ENCODE measurements at places on chromosomes 11 and 22. TPM values are rescaled to one million over a fixed set of nuclear protein-coding genes. Genes with fewer than 3 reads are reported as not detected.

HBG2 gene
- not detected for total RNA-seq

CFAP300 gene
- 0.14 TPM for total RNA-seq

H19 gene
- not detected for total RNA-seq

ACTN3 gene
- total RNA-seq = not detected

USP2 gene
- 0.13 TPM for total RNA-seq

CARD16 gene
- 23.5 TPM for total RNA-seq

GAL gene
- 5.3 TPM for total RNA-seq

GPR83 gene
- total RNA-seq = not detected

KCNQ1 gene
- total RNA-seq = 0.14 TPM

OR6A2 gene
- total RNA-seq = 0.43 TPM

MMP13 gene
- not detected for total RNA-seq

DGAT2 gene
- 2.1 TPM for total RNA-seq

LRRC4C gene
- total RNA-seq = not detected

C22orf23 gene
- total RNA-seq = 0.27 TPM

TRIM21 gene
- 17.4 TPM for total RNA-seq

PPP6R3 gene
- 229 TPM for total RNA-seq

NECTIN1 gene
- total RNA-seq = 12.4 TPM

FOLR3 gene
- not detected for total RNA-seq

TRIM3 gene
- total RNA-seq = 16.6 TPM

APOA1 gene
- not detected for total RNA-seq

MOGAT2 gene
- total RNA-seq = not detected

TEAD1 gene
- 54.3 TPM for total RNA-seq

P2RX6 gene
- 0.22 TPM for total RNA-seq

CAVIN3 gene
- total RNA-seq = 145 TPM

SAA4 gene
- not detected for total RNA-seq

PHF21B gene
- total RNA-seq = not detected

OR52N5 gene
- not detected for total RNA-seq

LRFN4 gene
- total RNA-seq = 14.9 TPM

HBE1 gene
- not detected for total RNA-seq

PNPLA2 gene
- 27.0 TPM for total RNA-seq

HTR3A gene
- total RNA-seq = not detected

APOL4 gene
- total RNA-seq = 1.3 TPM

LUZP2 gene
- total RNA-seq = not detected

RFPL1 gene
- total RNA-seq = not detected

TIMM8B gene
- 65.0 TPM for total RNA-seq

CTSF gene
- 10.0 TPM for total RNA-seq

NR1H3 gene
- 2.8 TPM for total RNA-seq

HMOX1 gene
- 96.1 TPM for total RNA-seq

MAJIN gene
- not detected for total RNA-seq

CRYBA4 gene
- not detected for total RNA-seq

KRTAP5-10 gene
- total RNA-seq = not detected

APOL6 gene
- total RNA-seq = 3.9 TPM

NUP160 gene
- 52.3 TPM for total RNA-seq

SIRT3 gene
- 8.5 TPM for total RNA-seq

Measured in thoracic aorta endothelial cell (primary cell).